ENCODE measurements at places on chromosomes 13 and 19.

DNA sequence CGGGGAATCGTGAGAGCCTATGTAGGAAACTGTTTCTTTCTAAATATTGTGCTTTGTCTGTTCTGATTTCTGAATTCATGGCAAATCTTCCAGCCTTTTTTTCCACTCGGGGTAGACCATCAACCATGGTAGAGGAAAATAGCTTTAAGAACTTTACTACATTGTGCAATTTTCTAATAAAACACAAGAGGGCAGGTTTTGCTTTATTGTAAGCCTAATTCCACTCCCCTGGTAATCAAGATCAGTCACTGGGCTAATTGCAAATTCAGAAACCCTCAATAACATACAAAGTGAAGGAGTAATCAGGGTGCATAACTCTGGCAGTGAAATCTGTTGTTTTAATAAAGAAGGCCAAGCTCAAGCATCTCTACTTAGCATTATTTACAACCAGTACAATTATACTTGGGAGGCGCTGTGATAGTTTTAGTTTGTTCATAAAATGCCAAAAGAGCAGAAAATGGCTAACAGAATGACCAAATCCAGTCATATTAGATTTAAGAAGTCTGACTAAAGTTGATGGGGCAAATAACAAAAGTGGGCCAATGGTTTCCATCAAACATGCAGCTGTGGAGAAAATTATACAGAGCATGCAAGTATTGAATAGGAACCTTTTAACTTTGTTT is 43.8 kb downstream of the DCT start:
- no peak for DNase-seq

GRCh38 chr13:29190298-29190697 is 370.2 kb downstream of the MTUS2 start:
- DNase-seq, result no peak

GRCh38 chr19:29967623-29968022 is 25.6 kb downstream of the URI1 start:
- no peak for DNase-seq

DNA sequence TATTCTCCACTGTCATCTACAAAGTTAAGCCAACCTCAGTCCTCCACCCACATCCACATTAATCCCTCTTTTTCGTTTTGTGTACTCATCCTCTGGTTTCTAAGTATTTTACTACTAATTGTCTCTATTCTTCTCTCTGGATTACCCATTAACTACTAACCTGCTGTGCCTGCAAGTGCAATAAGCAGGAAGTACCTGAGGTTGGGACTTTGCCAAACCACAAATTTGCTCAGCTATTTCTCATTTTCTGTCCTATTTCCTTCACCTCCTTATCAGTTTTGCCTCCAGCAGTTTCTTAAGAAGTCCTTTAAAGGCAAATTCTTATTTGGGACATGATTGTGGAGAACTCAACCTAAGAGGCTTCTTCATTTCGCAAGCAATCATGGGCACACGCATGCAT is 1708.9 kb downstream of the SLITRK5 start:
- DNase-seq, result no peak

GRCh38 chr19:7851623-7852500 is 21.8 kb downstream of the EVI5L start:
- DNase-seq, result no peak

- no peak for DNase-seq
Measured at GRCh38 chr13:73777134-73777533, 357.1 kb downstream of the KLF12 start.

GRCh38 chr19:33515921-33516320 is 5.7 kb downstream of the PEPD start:
- no peak for DNase-seq

DNA sequence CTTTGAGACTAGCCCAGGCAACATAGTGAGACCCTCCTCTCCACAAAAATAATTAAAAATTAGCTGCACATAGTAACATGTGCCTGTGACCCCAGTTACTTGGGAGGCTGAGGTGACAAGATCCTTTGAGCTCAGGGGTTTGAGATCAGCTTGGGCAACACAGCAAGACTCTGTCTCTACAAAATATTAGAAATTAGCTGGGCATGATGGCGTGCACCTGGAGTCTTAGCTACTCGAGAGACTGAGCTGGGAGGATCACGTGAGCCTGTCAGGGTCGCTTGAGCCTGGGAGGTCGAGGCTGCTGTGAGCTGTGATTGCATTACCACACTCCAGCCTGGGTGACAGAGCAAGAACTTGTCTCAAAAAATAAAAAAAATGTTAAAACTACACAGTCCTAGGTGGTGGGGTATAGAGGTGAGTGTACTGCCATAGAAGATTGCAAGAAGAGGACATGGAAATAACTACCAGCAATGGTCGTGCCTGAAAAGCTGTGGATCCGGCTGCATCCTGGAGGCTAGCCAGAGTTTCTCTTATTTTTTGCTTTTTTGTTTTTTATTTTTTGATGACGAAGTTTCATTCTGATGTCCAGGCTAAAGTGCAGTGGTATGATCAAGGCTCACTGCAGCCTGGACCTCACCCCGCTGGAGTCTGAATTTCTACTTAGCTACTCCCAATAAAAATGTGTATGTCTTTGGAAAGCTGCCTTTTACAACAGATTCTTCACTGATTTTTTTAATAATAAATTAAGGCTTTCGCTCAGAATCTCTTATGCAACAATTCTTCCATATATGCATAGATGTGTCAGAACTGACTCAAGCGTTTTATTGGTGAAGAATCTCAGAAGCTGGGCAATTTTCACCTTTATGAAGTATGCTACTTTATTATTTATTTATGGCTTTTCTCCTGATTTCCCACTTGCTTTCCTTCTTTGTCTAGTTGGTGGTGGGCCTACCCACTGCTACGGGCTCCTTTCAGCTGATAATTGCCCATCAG is 393.8 kb downstream of the TSHZ3 start:
- DNase-seq, result no peak

- peak; percentile 86 for DNase-seq
Measured at GRCh38 chr13:114161644-114162532, 17.2 kb upstream of the CFAP97D2 start.

DNA sequence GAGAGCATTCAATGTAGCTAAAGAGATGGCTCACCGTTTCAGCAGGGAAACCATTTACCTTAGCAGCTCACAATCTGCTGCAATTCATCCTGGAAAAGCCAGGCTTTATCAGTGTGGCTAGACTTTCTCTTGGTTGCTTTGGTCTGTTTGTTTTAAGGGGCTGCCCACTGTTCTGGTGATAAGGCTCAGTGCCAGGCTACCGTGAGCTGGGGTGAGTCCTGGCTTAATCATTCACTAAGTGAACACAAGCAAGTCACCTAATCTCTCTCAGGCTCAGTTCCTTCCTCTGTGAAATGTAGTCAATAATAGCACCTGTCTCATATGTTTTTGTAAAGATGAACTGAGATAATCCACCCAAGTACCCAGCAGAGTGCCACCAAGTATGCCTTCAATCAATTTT is 229.0 kb downstream of the TEX29 start:
- no peak for DNase-seq

DNA sequence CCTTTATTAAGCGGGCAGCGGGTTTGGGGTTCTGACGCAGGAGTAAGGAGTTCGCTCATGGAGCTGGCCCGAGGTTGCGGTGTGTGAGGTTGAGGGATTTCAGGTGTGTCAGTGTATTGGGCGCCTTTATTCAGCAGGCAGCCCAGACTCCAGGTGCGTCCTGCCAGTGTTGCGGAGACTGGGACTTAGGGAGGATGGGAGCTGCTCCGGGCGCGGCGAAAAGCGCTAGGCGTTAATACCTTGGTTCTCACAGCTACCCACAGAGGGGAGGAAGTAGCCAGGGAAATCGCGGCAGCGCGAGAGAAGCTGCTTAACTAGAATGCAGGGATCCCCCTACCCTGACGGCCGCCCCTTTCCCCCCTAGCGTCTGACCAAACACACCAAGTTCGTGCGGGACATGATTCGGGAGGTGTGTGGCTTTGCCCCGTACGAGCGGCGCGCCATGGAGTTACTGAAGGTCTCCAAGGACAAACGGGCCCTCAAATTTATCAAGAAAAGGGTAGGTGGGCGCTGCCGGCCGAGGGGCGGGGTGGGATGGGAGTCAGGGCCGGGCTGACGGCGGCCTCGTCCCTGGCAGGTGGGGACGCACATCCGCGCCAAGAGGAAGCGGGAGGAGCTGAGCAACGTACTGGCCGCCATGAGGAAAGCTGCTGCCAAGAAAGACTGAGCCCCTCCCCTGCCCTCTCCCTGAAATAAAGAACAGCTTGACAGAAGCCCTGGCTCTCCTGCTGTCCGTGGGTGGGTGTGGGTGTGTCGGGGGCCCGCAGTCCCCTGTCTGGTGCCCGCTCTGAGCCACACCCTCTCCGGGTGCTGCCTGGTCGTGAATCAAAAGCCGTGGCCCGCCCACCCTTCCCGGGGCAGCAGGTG is 1.1 kb downstream of the RPL36 start:
- DNase-seq, result peak; percentile 86

GRCh38 chr19:23554548-23554947 is 132.5 kb downstream of the ZNF675 start:
- DNase-seq, result no peak

GRCh38 chr13:59269476-59269875 is 894.3 kb downstream of the DIAPH3 start:
- no peak for DNase-seq

DNA sequence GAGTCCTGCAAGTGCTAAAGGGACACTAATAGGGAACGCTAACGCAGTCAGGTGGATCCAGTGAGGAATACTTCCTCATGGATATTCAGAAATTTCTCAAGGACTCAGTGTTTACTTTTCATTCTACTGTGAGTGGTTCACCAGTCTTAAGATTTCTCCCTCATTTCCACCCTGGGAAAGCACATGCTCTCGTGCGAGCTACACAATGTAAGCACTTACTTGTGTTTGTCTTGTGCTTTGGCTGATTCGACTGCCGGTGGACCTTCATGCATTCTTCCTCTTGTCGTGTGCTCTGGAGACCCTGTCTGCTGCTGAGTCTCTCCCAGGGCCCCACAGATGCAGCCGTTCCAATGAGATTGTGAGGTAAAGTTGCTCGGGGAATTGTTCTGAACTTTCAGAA is 180.1 kb downstream of the NUFIP1 start:
- DNase-seq, result no peak

GRCh38 chr19:41994521-41994971 is 516 bp upstream of the ATP1A3 start:
- DNase-seq, result no peak

DNA sequence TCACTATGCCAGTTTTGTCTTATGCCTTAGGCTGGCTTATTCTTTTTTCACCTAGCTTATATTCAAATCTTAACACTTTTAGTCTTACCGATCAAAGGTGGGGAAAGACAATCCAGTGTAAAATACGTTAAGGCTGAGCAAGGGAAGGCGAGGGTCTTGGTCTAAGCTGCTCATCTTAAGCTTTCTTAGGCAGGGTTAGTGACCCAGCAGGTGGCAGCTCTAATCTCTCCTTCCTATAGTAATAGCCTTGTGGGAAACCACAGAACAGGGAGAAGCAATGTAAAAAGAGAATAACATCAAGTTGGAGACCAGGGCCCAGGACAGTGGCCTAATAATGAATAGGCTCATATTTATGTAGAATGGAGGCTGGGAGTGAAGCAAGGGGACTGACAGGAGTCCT is 45.9 kb downstream of the COG3 start:
- DNase-seq, result no peak

GRCh38 chr19:3466635-3467034 is 13.7 kb downstream of the SMIM24 start:
- no peak for DNase-seq

- DNase-seq, result no peak
Measured at GRCh38 chr13:37797631-37798030, 71.9 kb downstream of the TRPC4 start.

- no peak for DNase-seq
Measured at GRCh38 chr13:107192289-107192688, 624.4 kb upstream of the ARGLU1 start.

- peak; percentile 87 for DNase-seq
Measured at GRCh38 chr19:47310819-47311218, 1.2 kb downstream of the C5AR1 start.

DNA sequence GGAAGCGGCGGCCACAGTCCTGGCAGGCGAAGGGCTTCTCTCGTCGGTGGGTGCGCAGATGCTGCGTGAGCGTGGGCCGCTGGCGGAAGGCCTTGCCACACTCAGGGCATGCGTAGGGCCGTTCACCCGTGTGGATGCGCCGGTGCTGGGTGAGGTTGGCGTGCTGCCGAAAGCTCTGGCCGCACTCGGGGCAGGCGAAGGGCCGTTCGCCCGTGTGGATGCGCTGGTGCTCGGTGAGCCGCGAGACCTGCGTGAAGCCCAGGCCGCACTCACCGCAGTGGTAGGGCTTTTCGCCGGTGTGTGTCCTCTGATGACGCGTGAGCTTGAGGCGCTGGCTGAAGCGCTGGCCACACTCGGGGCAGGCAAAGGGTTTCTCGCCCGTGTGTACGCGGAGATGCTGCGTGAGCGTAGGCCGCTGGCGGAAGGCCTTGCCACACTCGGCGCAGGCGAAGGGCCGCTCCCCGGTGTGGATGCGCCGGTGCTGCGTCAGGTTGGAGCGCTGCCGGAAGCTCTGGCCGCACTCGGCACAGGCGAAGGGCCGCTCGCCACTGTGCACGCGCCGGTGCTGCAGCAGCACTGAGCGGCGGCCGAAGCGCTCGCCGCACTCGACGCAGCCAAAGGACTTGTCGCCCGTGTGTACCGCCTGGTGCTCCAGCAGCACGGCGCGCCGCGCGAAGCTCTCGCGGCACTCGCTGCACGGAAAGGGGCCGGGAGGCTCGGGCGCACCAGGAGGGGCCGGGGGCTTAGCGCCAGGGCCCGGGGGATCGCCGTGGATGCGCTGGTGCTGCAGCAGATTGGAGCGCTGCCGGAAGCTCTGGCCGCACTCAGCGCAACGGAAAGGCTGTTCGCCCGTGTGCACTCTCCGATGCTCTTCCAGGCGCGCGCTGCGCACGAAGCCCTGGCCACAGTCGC is 4.0 kb upstream of the UBE2M start:
- DNase-seq, result no peak

DNA sequence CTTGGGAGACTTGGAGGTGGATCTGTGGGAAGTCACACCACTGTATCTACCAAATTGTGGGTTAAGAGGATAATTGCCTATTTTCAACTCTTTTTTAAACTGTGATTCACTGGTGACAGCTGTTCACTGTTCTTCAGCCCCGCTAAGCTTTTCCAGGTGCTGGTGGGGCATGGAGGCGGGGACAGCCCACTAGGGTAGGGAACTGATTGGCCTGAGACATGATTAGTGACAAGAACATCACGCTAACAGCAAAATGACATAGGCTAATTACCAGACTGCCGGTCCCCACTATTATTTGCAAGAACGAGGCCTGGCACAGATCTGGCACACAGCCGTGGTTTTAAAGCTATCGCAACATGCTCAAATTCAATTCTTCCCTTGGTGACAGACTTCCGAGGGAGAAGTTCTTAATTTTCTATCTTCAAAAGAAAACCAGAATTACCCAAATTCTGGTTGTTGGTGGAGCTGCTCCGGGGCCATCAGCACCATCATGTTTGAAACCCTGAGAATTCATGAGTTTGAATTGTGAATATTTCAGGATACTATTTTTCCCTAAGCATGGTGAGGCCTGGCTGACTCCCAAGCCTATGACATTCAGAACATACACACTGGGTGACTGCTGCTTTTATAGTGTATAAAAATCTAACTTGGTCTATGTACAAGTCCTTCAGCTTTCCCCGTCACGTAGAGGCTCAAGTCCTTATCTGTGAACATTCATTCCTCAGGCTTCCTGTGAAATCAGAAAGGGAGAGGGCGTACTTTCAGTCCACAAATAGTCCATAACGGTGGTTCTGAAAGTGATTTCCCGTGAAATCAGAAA is 17.9 kb downstream of the DOCK9 start:
- DNase-seq, result no peak

GRCh38 chr19:28472843-28473242 is 740.1 kb downstream of the UQCRFS1 start:
- no peak for DNase-seq
